Body of pancreas (tissue), 4 donors: ENCODE measurements at places on chromosomes 5 and 9.

GRCh38 chr5:32646061-32646969, 61.0 kb downstream of the SUB1 start:
- DNase-seq: no peak

GRCh38 chr5:75054134-75054930, 2.0 kb upstream of the GCNT4 start:
- peak; percentile 67 for DNase-seq

GRCh38 chr9:84874596-84874995, 205.1 kb downstream of the NTRK2 start:
- no peak for DNase-seq

- DNase-seq: no peak
These were observed 148.2 kb downstream of the EMB start for GRCh38 chr5:50292735-50293394.

GRCh38 chr5:159353661-159354252, 23.5 kb upstream of the IL12B start:
- no peak for DNase-seq

DNA sequence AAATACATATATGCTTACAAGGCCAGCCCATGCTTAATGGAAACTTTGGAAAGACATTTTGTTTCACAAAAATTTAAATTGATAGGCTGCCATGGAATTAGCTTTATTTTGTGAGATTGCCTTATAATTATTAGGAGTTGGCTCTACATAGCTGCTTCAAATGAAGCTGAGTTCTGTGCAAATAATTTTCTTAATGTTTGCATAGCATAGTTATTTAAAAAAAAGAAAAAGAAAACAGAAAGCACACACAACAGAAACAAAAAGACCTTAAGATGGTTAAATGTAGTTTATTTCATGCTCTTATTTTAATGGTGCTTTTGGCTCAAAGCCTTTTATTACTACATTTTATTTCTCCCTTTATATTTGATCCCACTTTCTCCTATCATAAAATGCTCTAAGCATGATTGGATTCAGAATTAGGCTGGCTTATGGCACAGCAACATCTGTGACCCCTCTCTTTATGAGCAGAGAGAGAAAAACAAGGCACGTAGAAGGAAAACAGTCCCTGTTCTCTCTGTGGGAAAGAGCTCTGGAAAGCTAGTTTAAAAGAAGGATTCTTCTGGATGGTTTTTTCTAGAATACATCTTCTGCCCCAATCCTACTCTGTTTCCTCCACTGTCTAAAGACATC, 530.5 kb downstream of the NTRK2 start:
- DNase-seq: no peak

DNA sequence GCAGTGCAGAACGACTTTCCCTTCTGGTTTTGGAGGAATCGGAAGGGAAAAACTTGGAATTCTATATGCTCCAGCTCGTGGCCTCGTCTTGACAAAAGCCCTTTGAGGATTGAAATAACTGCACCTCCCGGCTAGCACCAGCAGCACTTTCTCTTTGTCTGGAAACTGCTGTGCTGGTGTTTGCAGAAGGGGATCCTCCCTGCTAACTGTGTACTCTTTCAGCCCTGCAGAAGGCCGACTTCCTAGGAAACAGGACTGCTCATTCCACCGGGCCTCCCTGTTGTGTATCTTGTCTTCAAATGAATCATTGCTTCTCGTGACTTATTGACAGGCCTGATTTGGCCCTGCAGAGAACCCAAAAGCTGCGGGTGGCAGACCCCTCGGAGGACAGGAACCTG, 23.6 kb downstream of the STC2 start:
- DNase-seq: no peak

GRCh38 chr9:120306561-120306960, 273.4 kb downstream of the CDK5RAP2 start:
- no peak for DNase-seq

DNA sequence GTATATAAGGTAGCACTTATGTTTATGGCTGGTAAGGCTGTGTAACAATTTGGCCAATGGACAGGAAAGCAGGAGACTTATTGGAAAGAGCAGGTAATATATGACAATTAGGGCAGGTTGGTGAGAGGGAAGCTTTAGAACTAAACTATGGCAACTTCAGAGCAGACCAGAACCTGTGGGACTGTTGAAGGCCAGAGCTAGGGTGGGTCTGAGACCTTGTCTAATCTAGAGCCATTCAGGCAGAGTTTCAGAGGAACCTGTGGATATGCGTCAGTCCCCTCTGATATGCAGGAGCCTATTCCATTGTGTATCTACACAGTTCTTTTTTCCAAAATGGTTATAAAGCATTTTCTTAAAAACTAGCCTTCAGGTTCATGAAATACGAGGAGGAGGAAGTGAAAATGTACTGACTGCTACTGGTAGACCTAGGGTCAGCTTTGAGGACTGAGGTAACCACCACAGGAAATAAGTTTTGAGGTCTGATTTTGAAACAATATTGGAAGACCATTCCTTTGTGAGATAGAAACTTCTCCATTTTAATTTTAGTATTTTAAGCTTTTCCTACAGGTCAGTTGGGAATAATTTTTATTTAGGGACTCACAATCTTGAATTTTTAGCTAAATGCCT, 37.6 kb downstream of the ELL2 start:
- DNase-seq: no peak
